ENCODE measurements at places on chromosomes 6 and 20. TPM values are rescaled to one million over a fixed set of nuclear protein-coding genes. Genes with fewer than 3 reads are reported as not detected.
A peak's percentile ranks its signal among the peaks of the same experiment; 100 is the strongest.

Gene KIF25
- 0.72 TPM for total RNA-seq

Gene ABHD16B
- total RNA-seq, result not detected

Gene PHACTR3
- total RNA-seq, result 22.4 TPM

Gene BFSP1
- total RNA-seq, result 3.9 TPM

Gene MUC21
- total RNA-seq, result not detected

DNA sequence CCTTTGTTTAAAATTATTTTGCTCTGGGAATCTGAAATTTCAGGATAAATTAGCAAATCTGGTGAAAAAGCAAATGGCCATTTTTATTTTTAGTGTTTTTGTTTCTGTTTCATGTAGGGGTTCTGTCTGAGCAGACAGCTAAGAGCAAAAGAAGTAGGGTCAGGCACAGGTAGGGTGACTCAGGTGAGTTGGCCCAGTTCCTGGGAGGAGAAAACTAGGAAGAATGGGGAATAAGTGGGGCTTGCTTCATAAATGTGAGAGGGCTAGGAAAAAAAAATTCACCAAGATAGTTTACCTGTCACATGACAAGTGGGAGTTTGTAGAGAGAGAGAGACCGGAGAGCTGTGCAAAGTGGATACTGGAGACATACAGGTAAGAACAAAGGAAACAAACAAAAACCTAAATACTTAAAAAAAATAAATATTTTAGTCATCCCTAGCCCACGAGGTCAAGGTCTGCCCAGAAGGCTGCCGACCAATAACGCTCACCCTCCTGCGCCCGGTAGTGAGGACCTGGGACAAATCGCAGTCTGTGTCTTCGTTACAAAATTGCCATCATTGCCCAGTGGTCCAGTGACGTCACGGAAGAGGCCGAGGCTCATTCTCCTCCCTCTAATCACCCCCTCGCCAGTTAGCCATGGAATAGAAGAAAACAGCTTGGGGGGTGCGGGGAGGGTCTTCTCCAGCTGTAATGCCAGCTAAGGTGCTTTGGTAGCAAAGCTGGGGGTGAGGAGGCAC, 2.3 kb downstream of the THBD start:
- DNase-seq, result no peak

DNA sequence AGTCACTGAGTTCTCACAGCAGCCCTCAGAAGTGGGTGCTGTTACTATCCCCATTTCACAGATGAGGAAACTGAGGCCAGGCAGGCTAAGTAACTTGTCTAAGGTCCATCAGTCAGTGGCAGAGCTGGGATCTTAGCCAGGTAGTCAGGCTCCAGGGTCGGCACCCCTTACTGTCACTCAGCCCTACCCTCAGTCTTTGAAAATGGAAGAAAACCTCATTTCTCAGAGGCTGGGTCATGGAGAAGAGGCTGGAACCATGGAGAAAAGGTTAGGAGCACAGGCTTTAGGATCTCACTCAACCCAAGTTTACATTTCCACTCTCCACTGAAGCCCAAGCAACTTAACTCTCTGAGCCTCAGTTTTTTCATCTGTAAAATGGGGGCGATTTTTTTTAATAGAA, 116.2 kb upstream of the SIRPG start:
- DNase-seq, result no peak

- DNase-seq, result no peak
Measured at GRCh38 chr6:84728602-84729001, 35.8 kb downstream of the TBX18 start.

DNA sequence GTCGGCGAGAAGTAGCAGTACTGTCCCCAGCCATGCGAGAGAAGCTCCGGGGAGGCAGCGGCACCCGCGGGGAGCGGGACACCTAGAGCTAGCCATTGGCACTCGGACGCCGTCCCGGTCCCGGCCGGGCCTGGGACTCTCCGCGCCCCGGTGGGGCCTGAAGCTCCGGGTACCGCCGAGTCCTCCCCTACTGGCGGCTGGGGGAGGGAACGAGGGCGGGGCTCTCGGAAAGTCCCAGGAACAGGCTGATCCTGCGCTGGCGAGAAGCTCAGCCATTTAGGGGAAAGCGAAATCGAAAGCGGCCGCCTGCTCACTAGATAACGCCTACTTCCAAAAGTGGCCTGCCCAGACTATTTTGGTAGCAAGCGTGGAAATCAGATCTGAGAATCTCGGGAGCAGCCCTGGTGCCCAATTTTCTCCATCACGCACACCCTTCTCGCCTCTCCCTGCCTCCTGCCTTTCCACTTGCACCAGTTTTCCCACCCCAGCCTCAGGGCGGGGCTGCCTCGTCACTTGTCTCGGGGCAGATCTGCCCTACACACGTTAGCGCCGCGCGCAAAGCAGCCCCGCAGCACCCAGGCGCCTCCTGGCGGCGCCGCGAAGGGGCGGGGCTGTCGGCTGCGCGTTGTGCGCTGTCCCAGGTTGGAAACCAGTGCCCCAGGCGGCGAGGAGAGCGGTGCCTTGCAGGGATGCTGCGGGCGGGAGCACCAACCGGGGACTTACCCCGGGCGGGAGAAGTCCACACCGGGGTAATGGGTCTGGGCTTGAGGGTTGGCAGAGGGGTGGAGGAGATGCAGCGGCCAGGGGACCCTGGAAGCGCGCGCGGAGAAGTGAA, at the start of the genes PSMB9 and TAP1:
PSMB9 (plus strand) TSS at position 652 of the 835 bp plus-strand sequence; CDS start at position 690, 38 bp downstream.
TAP1 (minus strand) TSS at position 164 of the 835 bp plus-strand sequence; CDS start at position 96, 68 bp downstream.
- peak; percentile 72 for DNase-seq

DNA sequence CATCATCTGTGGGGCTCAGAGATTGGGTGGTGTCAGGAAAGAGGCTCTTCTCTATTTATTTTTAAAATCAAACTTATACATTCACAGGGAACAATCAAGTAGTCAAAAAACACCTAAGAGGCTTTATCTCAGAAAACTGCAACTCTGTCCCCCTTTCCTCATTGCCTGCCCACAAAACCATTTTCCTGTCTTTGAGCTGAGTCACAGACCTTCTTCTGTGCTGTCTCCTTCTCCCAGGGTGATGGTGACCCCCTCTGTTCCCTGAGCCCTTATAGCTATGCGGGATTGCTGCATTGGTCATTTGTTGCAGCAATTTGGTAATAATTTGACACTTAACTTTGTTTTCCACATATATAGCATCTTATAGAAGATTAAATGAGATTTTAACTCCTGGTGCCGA, 195.2 kb upstream of the PROKR2 start:
- no peak for DNase-seq

- DNase-seq, result no peak
Measured at GRCh38 chr6:113636357-113636824, 220.8 kb upstream of the MARCKS start.

DNA sequence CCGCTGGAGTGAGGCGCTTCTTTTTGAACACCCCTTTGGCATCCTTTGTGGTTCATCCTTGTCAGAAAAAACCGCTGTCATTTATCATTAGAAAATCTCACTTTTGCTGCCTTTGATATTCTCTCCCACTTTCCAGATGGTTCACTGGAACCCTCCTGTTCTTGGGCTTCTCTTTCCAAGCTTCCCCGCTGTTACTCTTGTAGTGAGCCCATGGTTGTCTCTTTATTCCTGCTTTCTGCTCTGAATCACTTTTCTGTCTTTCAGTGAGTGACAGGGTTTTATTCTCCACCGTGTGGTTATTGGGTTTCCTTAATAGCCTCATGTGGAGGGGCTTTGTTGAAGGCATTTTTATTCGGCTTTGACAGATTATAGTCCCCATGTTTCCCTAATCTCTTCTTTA, 117.0 kb downstream of the FARS2 start:
- no peak for DNase-seq

DNA sequence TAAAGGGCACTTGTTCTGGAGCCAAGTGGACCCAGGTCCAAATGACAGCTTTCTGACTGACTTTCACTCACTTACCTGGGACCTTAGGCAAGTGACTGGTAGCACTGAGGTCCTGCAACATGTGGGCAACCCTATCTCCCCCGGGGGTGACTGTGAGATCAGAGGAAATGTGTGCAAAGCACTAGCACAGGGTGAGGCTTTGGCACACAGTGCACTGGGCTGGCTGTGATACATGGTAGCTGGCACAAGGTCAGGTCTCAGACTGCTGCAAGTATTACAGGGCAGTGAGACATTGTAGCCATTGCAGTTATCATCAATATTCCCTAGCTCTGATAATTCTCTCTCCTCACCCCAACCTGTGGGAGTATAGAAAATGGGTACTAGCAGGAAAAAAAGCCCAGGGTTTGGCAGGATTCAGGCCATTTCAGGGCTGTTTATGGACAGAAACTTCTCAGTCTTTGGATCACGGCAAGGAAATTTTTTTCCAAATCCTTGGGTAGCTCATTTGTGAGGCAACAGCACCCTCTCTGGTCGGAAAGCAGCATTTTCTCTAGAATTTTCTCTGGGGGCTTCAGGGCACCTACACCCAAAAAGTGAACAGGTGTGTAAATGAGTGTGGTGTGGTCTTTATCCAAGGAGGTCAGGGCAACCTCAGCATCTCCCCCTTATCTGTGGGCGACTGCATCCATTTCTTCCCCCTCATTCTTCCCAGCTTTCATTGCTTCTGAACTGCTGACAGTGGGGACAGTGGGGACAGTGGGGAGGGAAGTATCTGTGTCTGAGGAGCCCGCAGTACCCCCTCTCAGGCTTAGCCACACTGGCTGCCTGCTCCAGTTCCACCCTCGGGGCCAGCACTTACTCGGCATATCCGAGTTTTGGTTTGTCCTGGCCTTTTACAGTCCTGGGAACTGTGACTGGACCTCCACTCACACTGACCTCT, 148.7 kb upstream of the PHACTR3 start:
- peak; percentile 37 for DNase-seq

- DNase-seq, result no peak
Measured at GRCh38 chr6:160108077-160108476, 13.5 kb upstream of the SLC22A1 start.

GRCh38 chr6:155382338-155382685, 68.0 kb upstream of the TFB1M start:
- no peak for DNase-seq
